Placental epithelial cell (primary cell): ENCODE measurements at places on chromosomes 6 and 20. TPM values are rescaled to one million over a fixed set of nuclear protein-coding genes. Genes with fewer than 3 reads are reported as not detected.

The SLC12A5 gene
- total RNA-seq = 0.33 and 2.0 TPM in 2 replicates

The MCM8 gene
- 3.1 and 5.1 TPM in 2 replicates for total RNA-seq

The VWA7 gene
- 3.8 and 4.7 TPM in 2 replicates for total RNA-seq

The FILIP1 gene
- under 0.01 TPM in 2 replicates for total RNA-seq

The DEFB114 gene
- total RNA-seq = not detected in 2 replicates

The KCNK15 gene
- total RNA-seq = not detected in 2 replicates

The GPX5 gene
- total RNA-seq = not detected in 2 replicates

The BRPF3 gene
- total RNA-seq = 16.7 and 22.0 TPM in 2 replicates

The DNMT3B gene
- total RNA-seq = 1.2 and 2.9 TPM in 2 replicates

The CRIP3 gene
- total RNA-seq = 2.4 TPM in 1 of 2 replicates, not detected in the other

The ZBTB46 gene
- 1.6 and 1.8 TPM in 2 replicates for total RNA-seq

The COL19A1 gene
- total RNA-seq = under 0.01 and 0.11 TPM in 2 replicates

The CLIC1 gene
- 568 and 799 TPM in 2 replicates for total RNA-seq

The TRAPPC3L gene
- total RNA-seq = not detected in 2 replicates

The TSBP1 gene
- total RNA-seq = not detected in 2 replicates

The MLIP gene
- total RNA-seq = not detected in 2 replicates

The PKIG gene
- 16.4 and 17.3 TPM in 2 replicates for total RNA-seq

The MTFR2 gene
- total RNA-seq = 2.0 and 2.4 TPM in 2 replicates

The WFDC12 gene
- total RNA-seq = not detected in 2 replicates

The RNF144B gene
- total RNA-seq = 2.7 and 26.9 TPM in 2 replicates

The SMAP1 gene
- total RNA-seq = 15.3 and 20.7 TPM in 2 replicates

The TMEM14C gene
- total RNA-seq = 111 and 126 TPM in 2 replicates

The HLA-DOB gene
- total RNA-seq = 1.2 and 3.0 TPM in 2 replicates

The PEX3 gene
- total RNA-seq = 15.0 and 21.6 TPM in 2 replicates

The C20orf144 gene
- total RNA-seq = 0.33 and 0.39 TPM in 2 replicates

The LAMP5 gene
- total RNA-seq = not detected in 2 replicates

The LPA gene
- not detected in 2 replicates for total RNA-seq

The OGFR gene
- total RNA-seq = 28.3 and 31.1 TPM in 2 replicates

The TRIM31 gene
- under 0.01 and 0.11 TPM in 2 replicates for total RNA-seq

The PI16 gene
- total RNA-seq = not detected in 2 replicates

The CLIC5 gene
- 1.2 and 1.5 TPM in 2 replicates for total RNA-seq

The CRISP2 gene
- total RNA-seq = not detected in 2 replicates

The TBXT gene
- not detected in 2 replicates for total RNA-seq

The TGM3 gene
- total RNA-seq = not detected in 2 replicates

The CST4 gene
- not detected in 2 replicates for total RNA-seq

The YIPF3 gene
- 97.8 and 122 TPM in 2 replicates for total RNA-seq
